Stimulated activated CD4-positive, alpha-beta T cell treated with anti-CD3 and anti-CD28 coated beads, TNF-alpha, amount 100 ng/mL, for 24 hours (primary cell): ENCODE measurements at places on chromosomes 13 and 19.

DNA sequence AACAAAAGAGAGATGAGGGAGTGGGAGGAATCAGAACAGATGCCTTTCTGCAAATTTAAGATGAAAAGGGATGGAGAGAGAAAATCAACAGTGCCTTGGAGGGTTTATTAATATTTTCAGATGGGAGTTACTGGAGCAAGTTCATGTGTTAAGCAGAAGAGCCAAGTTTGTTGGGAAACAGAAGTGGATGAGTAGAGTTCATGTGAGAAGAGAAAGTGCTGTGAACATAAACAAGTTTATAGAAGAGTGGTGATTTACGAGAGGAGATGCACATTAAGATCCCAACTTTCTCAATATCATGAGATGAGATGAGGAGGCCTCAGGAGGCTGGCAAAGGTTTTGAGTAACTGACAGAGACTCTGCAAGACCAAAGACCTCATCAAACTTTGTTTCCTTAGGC, 274.1 kb upstream of the HTR2A start:
- DNase-seq = no peak

- no peak for DNase-seq
Measured at GRCh38 chr13:21674490-21675009, 3.7 kb downstream of the FGF9 start.

DNA sequence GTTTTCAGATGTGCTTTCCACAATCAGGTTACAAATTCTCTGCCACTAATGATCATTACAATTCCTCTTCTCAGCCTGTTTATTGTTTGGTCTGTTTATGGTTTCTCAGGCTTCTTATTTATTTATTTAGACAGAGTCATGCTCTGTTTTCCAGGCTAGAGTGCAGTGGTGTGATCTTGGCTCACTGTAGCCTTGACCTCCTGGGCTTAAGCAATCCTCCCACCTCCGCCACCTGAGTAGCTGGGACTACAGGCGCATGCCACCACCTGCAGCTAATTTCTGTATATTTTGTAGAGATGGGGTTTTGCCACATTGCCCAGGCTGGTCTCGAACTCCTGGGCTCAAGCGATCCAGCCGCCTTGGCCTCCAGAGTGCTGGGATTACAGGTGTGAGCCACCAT, 2.1 kb upstream of the ZSCAN5A start:
- DNase-seq = no peak

- no peak for DNase-seq
Measured at GRCh38 chr13:44618326-44618725, 42.2 kb upstream of the TSC22D1 start.

- DNase-seq = no peak
Measured at GRCh38 chr13:97367016-97367822, 66.8 kb upstream of the RAP2A start.

GRCh38 chr13:75550159-75550567, 572 bp downstream of the UCHL3 start:
- DNase-seq = no peak

GRCh38 chr19:45716359-45717130, 14.2 kb downstream of the FBXO46 start:
- DNase-seq = no peak

GRCh38 chr19:29845574-29846176, 33.9 kb downstream of the CCNE1 start:
- no peak for DNase-seq

GRCh38 chr13:102638741-102639140, 42.0 kb downstream of the TPP2 start:
- DNase-seq = no peak

DNA sequence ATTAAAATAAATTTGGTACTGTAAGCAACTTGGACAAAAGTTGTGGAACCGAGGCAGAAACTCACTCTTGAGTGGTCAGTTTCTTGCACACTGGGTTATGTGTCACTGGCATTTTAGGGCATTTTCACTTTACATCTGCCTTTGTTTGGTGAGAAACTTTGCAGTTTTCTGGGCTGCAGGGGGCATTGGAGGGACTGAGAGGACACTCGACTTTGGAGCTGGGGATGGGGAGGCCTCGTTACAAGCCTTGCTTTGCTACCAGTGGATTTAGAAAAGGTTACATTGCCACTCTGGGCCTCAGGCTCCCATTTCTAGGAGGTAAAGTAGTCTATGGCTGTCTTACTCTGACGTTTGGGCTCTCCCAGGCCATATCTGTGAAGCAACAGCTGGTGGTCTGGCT, 41.9 kb upstream of the ZNF536 start:
- DNase-seq = no peak

DNA sequence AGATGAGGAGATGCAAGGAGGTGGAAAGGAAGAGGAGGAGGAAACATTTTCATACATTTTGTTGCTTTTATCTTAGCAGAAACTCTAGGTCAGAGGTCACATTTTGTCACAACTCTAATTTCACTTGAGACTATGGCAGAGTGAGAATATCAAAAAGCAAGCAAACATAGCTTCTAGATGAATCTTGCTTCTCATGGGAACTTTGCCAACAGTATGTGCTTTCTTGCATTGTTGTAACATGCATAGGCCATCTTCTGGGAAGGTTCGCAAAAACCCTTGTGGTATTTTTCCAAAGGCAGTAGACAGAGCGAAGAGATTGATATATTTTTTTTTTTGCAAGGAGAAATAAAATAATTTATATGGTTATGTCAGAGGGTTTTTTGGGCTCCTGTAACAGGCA, 291.3 kb downstream of the MTUS2 start:
- DNase-seq = no peak

DNA sequence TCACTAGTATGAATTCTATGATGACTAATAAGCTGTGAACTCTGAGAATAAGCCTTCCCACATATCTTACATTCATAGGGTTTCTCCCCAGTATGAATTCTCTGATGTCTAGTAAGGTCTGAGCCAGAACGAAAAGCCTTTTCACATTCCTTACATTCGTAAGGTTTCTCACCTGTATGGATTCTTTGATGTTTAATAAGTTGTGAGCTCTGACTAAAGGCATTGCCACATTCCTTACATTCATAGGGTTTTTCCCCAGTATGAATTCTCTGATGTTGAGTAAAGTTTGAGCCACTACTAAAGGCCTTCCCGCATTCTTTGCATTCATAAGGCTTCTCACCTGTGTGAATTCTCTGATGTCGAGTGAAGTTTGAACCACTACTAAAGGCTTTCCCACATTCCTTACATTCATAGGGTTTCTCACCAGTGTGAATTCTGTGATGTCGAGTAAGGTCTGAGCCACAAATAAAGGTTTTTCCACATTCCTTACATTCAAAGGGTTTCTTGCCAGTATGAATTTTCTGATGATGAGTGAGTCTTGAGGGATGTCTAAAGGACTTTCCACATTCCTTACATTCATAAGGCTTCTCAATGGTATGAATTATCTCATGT, 30.7 kb upstream of the ZFP82 start:
- DNase-seq = no peak

GRCh38 chr13:91292630-91293221, 54.8 kb upstream of the MIR17HG start:
- DNase-seq = no peak

DNA sequence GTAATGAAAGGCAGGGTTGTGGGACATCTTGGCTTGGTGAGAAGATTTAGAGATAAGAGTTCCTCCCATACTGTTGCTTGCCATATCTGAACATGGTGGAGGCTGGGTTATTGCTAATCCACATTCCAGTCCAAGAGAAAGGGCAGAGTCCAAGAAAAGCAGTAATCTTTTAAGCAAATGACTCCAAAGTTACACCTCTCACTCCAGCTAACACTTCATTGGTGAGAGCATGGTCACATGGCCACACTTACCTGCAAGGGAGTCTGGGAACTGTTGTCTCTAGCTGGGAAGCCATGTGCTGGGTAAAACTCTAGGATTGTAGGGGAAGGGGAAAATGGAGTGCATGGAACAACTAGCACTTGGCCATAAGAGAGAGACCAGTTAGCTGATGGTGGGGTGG, 5.6 kb downstream of the C19orf81 start:
- DNase-seq = no peak

GRCh38 chr13:31274390-31274789, 74.6 kb downstream of the B3GLCT start:
- no peak for DNase-seq

GRCh38 chr19:19446655-19447437, 41.4 kb downstream of the GATAD2A start:
- no peak for DNase-seq

DNA sequence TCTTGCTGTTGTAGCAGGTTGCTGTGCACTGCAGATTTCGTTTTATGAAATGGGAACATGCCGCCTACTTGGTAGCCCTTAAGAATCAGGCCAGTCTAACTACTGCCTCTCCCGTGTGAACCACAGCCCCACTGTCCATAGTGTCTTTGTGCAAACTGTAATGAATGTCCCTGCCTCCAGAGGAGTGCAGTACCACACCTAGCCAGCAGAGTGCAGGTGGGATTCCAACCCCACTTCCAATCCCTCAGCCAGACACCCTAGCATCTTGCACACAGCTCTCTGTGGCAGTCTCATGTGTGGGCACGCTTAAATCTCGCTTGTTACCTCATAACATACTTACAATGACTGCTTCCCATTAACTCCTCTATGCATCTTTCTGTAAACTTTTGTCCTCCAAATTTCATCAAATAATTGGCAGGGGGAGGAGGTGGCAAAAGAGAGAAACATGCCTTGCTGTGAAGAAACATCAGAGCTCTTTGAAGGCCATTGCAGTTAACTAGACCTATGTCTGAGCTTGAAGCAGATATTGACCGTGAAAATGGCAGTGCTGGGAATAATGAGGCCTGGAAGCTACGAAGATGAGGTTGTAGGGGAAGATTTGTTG, 47.2 kb downstream of the ZAR1L start:
- DNase-seq = peak; percentile 22

DNA sequence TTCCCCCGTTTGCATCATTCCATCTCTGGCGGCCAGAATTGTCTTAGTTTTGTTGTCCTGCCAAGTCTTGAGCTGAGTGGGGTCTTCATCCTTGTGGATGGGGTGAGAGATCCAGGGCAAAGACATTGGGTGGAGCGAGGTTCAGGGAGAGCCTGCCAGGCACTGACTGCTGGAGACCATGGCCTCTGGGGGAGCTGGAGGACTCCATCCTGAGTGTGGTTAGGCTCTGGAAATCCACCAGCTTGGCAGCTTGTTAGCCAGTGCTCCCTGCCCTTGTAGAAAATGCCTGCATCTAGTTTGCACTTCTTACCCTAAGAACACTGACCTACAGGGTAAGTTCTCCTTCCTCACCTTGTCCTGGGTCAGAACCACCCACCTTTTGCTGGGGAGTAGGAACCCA, 97.2 kb upstream of the ZNF536 start:
- no peak for DNase-seq

DNA sequence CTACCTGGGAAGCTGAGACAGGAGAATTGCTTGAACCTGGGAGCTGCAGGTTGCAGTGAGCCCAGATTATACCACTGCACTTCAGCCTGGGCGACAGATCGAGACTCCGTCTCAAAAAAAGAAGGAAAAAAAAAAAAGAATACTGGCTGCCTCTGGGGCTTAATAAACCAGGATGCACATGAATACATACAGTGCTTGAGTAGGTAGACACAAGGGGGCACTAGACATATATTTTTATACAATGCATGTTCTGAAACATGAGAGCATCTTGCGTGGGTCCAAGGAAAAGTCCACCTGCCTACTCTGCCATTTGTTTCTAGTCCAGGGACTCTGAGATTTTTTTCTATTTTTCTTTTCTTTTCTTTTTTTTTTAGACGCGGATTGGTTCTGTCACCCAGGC, 31.2 kb downstream of the KEAP1 start:
- DNase-seq = no peak

- DNase-seq = no peak
Measured at GRCh38 chr13:97659602-97660001, 225.6 kb downstream of the RAP2A start.

DNA sequence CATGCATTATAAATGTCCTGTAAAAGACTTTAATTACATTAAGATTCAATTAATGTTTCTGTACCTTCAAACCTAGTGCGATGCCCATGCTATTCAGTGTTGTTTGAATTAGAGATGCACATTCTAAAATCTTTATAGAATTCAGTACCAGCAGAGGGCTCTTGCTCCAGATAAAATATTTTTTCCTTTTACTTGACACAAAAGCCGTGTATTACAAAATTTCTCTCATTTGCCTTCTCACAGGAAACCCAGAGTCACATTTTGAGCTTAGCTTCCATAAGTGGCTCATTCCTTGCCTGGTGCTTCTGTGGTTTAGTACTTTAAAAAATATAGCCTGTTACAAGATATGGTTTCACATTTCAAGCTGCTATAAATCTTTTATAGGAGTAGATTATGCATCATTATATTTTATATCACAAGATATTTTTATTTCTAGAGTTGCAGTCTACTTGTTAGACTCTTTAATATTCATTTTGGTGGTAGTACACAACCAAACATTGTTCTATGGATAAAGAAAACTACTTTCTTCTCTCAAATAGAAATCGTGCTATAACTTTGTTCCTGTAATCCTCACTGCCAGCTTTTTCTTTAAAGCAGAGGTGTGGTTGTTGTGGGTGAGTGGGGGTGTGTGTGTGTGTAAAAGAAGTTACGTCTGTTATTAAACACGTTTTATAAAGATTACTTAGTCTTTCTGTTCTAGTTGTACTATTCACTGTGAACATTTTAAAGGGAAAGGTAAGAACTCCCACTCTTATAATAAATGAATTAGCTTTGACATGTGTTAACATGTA, 101.4 kb downstream of the RNF17 start:
- no peak for DNase-seq

DNA sequence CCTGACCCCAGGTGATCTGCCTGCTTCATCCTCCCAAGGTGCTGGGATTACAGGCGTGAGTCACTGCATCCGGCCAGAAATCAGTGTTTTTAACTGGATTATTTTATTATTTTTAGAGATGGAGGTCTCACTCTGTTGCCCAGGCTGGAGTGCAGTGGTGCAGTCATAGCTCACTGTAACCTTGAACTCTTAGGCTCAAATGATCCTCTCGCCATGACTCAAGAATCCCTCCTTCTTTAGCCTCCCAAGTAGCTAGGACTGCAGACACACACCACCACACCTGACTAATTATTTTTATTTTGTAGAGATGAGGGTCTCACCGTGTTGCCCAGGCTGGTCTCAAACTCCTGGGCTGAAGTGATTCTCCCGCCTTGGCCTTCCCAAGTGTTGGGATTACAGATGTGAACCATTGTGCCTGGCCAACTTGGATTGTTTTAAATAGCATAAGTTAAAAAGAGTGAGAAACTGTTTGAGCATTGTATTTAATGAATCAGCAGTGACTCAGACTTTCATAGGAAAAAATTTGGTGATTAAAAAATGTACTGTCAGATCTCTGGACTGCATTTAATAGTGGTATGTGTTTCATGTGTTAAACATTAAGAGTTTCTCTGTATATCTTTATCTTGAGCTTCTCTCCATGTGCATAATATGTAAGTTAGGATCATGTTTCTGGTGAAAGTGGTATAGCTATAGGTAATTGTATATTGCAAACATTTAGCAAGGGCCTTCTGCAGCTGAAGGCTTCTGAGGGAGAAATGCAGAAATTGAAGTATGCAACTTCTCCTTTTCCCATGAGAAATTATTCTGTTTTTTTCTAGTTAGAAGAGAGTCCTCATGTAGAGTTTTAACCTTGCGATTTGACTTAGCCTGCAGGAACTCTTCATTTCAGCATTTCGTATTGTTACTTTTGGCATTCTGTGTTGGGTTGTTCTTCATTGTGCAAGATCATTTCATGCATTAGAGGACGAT, 121.2 kb downstream of the PCCA start:
- no peak for DNase-seq
